ENCODE measurements at places on chromosomes 11 and 22. TPM values are rescaled to one million over a fixed set of nuclear protein-coding genes. Genes with fewer than 3 reads are reported as not detected.

DNA sequence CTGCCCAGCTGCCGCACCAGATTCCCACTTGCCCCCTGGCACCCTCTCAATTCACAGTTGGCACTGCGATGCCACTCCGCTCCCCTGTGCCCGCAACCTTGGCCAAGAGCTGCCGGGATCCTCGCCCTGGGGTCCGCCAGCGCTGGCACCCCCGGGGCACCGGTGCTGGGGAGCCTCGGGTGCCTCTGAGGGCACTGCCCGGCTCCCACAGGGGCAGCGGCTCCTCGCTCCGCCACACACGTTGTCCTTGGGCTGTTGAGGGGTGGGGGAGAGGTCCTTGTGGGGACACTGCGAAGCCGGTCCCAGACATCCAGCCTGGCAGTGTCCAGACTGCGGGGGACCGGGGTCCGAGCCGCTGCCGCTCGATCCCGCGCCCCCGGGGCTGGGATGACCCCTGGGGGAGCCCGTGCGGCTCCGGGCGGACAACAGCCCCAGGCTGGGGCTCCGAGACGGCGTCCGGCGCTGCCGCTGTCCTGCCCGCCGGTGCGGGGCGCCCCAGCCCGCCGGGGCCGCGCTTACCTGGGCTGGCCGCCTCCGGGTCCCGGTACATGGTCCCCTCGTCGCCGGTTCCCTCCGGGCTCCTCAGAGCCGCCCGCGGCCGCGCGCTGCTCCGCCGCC is 496 bp downstream of the SYT7 start:
- peaks cover 4% of the 10 kb centered on the region for H3K4me1 ChIP-seq
- H3K4me3 ChIP-seq, result peak overlapping the region; percentile 57
- H3K36me3 ChIP-seq, result no peaks in the 10 kb centered on the region
- no peak for DNase-seq

The MMP12 gene
- 31.6 TPM for polyA plus RNA-seq

The ALDH3B1 gene
- polyA plus RNA-seq, result 11.0 TPM

DNA sequence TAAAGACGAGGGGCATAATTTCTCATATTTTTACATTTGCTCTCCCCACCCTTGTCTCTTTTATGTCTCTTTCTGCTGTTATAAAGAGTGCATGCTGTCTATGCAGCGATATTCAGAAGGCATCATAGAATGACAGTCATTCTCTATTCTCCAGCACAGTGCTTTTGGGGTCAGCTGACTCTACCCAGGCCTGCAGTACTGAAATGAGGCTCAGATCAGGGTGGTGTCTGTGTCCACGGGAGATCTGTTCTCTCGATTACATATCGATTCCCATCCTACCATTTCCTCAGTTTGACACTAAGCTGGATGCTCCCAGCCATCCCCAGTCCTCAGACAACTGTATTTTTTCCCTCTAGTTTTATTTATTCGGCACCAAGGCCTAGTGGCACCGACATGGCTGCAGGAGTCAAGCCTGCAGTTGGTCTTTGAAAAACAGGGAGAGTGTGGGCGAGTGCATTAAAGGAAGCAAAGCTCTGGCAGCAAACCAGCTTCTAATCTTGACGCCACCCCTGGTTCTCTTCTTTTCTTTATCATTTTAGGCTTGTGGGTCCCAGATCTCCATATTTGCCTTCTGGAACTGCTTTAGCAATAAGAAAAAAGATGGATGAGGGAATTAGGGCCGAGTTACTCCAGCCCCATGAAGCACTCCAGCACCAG is 71.6 kb upstream of the PICALM start:
- H3K4me3 ChIP-seq, result no peak overlapping the region
- no peak for DNase-seq
- no peaks in the 10 kb centered on the region for H3K27me3 ChIP-seq
- H3K4me1 ChIP-seq, result peaks cover 5% of the 10 kb centered on the region

DNA sequence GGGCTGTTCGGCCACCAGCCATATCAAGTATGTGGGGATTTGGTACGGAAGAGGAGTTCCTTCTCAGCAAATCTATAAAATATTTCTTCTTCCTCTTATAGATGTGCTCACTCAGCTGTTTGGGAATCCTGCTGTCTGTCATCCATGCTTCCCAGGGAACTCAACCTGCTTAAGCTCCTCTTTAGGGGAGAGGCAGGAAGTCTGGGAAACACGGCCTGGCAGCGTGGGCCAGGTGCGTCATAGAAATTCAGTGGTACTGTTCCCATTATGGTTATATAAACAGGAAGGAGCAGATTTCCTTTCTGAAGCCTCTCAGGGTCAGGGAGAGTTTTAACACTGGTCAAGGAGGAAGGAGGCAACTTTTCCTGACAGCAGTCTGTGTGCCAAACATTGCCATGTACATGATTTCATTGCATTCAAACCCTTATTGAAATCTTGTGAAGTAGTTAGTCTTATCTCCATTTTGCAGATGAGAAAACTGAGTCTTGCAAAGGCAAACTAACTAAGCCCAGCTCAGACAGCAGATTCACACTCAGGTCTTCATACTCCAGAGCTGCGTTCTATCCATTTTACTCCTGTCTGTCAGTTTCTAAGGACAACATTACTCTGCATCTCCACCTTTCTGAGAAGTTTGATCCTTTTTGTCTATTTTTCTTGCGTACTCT is 35.4 kb upstream of the AMOTL1 start:
- H3K27ac ChIP-seq, result peak overlapping the region; percentile 69
- no peaks in the 10 kb centered on the region for H3K27me3 ChIP-seq
- no peaks in the 10 kb centered on the region for H3K36me3 ChIP-seq

The TRIM22 gene
- polyA plus RNA-seq, result 7.9 TPM

All from sigmoid colon (tissue), 7 donors.